ENCODE measurements at places on chromosomes 5 and 9. TPM values are rescaled to one million over a fixed set of nuclear protein-coding genes. Genes with fewer than 3 reads are reported as not detected.

The SPINK6 gene
- total RNA-seq = 0.45 TPM

The KCNN2 gene
- total RNA-seq = 0.07 TPM

The PCDHB16 gene
- total RNA-seq = 0.08 TPM

The OR1J1 gene
- not detected for total RNA-seq

The SLC35D2 gene
- 21.2 TPM for total RNA-seq

The PCDHA6 gene
- 0.08 TPM for total RNA-seq

The C9orf50 gene
- total RNA-seq = not detected
